NCI-H1105 treated with DMSO at 0.1 percent for 48 hours (cell line): ENCODE measurements at places on chromosomes 5 and 9.
A peak's percentile ranks its signal among the peaks of the same experiment; 100 is the strongest.

- no peak for DNase-seq
Observed at GRCh38 chr9:89426384-89426961, 71.4 kb downstream of the SEMA4D start.

DNA sequence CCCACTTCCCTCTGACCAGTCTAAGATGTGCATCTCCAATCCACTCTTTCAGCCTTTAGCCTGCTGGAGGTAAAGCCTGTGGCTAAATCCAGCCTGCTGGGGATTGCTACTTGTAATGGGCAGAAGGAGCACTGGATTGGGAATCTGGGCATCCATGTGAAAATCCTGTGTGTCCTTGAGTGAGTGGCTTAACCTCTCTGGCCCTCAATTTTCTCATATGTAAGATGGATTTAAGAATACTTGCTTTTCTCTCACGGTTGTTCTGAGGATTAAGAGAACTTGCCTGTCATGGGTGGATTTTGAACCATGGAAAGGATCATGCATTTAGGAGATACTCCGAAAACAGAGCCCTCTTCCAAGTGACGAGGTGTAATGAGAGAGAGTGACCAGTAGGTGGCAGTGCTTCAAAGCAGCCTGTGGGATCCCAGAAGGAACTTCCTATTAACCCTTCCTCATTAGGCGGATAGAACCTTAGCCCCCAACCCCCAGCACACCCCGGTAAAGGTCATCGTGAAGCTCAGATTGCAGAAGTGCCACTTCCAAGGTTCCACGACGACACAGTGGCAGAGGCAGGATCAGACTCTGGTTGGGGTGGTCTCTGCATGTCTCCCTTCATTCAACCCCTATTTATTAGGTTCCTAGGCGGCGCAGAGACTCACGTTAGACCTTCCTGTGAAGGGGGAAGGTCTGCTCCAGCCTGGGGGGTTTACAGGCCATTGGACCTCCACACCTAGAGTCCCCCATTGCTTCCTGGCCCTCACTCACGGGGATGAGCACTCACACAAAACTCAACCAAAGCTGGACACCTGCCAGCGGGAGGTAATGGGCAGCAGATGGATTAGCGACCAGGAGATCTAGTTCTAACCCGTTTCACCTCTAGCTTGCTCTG is 68.7 kb upstream of the ZNF618 start:
- DNase-seq: peak; percentile 62

DNA sequence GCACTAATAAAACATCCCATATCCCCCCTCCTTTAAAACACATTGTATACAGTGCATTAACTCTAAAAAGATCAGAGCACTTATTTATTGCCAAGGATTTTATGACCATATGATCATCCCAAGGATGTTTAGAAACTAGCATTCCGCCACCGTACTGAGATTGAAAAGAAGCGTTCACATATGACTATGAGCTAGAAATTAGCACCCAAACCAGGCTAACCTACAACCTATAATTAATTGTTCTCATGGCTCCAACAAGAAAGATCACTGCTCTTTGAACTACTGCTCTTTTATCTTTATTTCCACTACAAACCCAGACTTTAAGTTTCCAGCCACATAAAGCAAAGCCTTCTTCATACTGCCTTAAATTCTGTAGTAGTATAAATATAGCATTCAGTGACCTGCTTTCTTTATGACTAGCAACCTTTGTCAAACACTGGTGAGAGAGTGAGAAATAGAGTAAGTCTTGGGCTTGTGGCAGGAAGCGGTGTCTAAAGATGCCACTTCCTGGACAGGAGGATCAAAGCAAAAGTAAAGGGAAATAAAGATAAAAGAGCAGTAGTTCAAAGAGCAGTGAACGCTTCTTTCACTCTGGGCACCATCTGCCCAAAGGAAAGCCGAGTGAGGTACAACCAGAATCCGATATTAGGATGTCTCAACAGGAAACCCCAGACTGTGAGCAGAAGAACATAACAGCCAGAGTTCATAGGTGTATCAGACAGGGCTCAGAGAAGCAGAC is 151.1 kb upstream of the ERCC6L2 start:
- DNase-seq: no peak

DNA sequence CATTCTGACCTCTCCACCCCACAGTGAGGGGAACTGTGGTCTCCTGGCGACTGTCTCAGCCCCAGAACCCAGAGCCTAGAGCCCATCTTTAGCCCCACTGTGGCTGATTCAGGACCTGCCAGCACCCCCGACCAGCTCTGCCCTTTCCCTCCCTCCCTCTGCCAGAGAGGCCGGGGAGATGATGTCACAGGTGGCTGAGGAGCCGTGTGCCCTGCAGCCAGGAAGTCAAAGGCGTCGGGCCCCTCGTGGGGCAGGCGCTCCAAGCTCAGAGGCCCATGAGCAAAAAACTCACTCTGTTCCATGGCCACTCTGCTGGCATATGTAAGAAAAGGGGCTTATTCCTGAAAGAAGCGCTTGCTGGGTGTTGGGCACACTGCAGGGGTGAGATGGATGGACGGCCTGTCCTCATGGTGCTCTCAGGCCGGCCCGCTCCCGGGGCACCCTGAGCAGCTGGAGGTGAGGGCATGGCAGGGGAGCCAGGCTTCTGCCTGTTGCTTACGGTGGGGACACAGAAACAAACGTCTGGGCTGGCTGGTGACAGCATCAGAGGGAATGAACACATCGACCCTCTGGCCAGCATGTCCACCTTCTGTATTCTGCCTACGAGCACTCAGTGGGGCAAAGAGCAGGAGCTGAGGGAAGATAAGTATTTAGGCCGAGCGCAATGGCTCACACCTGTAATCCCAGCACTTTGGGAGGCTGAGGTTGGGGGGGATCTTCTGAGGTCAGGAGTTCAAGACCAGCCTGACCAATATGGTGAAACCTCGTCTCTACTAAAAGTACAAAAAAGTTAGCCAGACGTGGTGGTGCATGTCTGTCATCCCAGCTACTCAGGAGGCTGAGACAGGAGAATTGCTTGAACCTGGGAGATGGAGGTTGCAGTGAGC is 41.1 kb downstream of the LAMC3 start:
- no peak for DNase-seq

DNA sequence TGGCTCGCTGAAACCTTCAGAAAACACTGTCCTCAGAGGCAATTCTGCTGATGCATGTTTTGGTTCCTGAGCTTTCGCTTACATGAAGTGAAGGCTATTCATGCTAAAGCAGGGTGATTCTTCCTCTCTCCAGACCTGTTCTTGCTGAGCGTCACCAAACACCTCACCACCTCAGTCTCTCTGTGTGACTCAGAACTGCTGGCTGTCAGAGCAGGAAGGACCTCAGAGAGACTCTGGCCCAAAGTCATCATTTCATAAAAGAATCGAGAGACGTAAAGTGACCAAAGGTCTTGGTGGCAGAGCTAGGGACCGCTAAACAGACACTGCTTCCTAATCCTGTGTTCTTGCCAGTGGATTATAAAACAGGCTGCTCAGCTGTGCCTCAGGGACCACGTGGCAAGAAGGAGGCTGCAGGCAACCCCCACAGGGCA is 73.8 kb downstream of the LHFPL2 start:
- DNase-seq: no peak

DNA sequence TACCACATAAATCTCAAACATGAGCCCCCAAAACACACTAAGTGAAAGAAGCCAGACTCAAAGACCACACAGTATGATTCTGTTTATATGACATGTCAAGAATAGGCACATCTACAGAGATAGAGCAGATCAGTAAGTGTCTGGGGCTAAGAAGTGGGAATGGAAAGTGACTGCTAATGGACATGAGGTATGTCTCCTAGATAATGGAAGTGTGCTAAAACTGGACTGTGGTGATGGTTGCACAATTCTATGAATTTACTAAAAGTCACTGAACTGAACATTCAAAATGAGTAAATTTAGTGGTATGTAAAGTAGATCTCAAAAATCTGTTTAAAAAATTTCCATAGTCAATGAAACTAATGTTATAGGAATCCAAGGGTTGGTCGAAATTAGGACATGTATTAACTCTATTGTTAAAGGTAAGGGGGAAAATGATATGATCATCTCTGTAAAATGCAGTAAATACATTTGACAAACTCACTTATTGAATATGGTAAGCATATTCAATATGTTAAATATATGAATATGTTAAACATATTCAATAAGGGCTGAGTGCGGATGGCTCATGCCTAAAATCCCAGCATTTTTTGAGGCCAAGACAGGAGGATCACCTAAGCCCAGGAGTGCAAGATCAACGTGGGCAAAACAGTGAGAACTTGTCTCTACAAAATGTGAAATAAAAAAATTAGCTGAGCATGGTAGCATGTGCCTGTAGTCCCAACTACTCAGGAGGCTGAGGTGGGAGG is 51.7 kb downstream of the NUP155 start:
- DNase-seq: no peak

GRCh38 chr5:78830528-78831046 is 154.5 kb downstream of the ARSB start:
- no peak for DNase-seq

- no peak for DNase-seq
Observed at GRCh38 chr9:107155244-107155817, 127.7 kb upstream of the RAD23B start.

DNA sequence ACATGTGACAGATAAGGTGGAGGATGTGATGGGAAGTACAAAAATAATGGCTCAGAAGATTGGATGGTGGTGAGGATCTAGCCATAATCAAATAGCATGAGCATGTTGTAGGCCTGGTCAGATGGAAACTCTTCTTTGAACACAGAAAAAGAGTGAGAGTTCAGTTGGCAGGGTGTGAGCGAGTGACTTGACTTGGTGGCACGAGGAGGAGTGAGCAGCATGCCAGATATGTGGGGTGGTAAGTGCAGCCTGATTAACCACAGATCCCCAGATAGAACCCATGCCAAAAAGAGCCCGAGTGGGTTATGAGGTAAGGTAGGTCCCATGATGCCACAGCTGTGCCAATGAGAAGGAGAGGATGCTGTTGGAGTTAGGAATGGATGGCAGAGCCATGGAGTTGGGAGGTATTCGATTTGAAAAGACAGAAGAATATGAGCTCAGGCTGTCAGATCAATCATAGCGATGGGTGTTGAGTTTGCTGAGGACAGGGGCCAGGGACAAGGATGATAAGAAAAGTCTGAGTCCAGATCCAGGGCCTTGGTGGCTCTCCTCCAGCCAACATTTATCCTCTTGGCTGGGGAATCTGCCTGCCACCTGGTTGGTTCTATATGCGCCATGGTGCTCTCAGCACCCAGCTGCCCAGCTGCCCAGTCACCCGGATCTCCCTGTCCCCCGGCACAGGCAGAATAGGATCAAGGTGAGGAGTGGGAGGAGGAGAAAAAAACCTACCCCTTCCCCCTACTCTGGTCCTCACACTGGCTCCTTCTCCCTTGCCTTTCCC is 16.5 kb downstream of the GARNL3 start:
- no peak for DNase-seq

- DNase-seq: no peak
Observed at GRCh38 chr9:3032898-3033297, 189.0 kb upstream of the PUM3 start.

DNA sequence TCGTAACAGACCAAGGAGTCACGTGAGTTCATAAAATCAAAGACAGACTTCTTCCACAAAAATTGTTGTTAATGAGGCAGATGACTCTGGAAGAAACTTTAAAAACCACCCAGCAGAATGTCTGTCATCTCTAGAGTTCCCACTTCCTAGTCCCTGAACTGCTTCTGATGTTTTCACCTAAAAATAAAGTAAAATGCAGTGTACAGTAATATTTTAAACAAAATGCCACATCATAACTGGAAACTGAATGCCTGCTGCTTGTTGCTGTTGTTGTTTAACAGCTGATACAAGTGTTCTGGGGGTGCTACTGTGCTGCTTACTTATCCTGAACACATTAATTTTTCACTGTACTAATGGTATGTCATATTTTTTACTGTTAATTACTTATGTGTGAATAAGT is 577.2 kb downstream of the MTRR start:
- no peak for DNase-seq

GRCh38 chr5:156552855-156553358 is 225.9 kb downstream of the SGCD start:
- DNase-seq: no peak
